ENCODE measurements at places on chromosomes 2 and 18.

DNA sequence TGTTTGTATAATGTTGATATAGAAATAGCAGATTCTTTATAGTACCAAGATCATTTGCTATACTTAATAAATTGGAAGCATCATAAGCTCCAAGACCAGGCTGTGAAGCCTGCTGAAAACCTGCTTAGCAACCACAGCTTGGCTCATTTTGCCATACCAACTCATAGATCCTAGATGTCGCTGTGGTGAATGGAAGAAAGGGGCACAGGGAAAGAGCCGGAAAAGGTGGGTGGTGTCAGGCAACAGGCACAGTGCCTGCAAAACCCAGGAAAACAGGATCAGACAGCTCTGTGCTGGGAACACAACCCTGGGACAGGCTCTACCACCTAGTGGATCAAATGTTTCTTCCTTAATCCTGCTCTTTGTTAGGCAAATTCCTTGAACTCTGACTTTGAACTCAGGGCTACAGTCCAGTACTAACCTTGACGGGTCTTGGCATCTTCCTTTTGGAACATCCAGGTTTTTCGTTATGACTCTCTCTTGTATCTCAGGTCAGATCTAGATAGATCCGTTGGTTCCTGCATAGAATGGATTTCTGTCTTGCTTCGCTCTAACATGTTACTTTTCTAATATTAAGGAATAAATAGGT is 31.6 kb downstream of the TWSG1 start:
- DNase-seq, result no peak

DNA sequence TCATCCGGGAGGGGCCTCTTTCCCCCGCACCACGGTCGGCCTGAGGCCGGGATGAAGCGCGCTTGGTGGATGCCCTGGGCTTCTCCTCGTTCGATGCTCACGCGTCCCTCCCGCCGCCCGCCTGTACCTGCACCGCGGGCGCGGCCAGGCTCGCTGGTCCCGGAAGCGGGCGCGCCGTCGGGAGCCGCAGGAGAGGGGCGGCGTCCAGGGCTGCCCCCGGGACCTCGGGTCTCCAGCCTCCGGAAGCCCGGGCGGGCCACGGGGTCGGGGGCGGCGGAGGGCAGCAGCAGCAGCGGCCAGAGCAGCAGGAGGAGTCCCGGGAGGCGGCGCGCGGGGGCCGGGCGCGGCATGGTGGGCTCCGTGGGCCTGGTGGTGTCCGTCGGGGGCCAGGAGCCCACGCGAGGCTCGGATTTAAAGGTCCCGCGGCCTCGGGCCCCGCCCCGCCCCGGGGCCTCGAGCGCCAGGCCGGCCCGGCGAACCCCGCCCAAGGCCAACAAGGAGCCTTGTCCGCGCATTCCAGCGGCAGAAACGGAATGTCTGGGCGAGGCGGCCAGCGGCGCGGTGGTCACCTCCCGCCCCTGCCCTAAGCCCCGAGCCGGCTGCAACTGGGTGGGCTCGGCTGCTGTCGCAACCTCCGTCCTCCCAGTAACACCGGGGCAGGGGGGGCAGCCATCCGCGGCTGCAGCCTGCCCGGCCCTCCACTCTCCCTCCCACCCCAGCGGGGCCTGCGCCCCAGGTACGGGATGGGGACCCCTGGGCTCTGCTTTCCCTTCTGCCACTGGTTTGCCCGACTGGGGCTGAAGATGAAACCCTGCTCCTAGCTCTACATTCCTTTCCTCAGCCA is at the start of gene MATN3:
Gene MATN3, minus strand, starts transcription at position 387 of the 844 bp plus-strand sequence. Its CDS starts 37 bp downstream, at position 350.
- no peak for DNase-seq

- no peak for DNase-seq
These were observed 7.3 kb upstream of the FAM237A start for GRCh38 chr2:206635015-206635414.

DNA sequence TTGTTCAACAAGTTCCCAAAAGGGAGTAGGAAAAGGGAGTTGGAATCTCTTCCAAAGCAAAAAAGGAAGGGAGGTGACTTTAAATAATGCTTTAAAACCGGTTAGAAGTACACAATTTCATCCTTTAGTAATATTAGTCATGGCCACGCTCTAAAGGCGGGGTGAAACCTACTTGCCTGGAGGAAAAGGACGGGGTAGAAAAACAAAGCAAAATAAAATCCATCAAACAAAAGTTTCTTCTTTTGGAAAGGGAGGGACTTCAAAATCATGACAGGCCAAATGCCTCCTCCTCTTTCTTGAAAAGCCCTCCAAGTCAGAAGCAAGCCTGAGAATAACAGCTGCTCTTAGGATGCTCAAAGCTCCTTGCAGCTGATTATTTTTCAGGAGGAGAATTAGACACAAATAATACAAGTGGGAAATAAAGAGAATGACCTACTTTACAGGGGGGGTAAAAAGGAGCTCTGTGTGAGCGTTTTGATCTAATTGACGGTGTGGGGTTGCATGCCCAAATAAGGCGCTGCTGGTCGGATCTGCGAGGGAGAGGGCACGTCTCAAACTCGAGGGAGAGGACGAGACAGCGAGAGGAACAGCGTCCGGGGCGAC is 1.8 kb upstream of the NPAS2 start:
- no peak for DNase-seq

- no peak for DNase-seq
These were observed 374.1 kb downstream of the LPIN1 start for GRCh38 chr2:12120281-12121150.

DNA sequence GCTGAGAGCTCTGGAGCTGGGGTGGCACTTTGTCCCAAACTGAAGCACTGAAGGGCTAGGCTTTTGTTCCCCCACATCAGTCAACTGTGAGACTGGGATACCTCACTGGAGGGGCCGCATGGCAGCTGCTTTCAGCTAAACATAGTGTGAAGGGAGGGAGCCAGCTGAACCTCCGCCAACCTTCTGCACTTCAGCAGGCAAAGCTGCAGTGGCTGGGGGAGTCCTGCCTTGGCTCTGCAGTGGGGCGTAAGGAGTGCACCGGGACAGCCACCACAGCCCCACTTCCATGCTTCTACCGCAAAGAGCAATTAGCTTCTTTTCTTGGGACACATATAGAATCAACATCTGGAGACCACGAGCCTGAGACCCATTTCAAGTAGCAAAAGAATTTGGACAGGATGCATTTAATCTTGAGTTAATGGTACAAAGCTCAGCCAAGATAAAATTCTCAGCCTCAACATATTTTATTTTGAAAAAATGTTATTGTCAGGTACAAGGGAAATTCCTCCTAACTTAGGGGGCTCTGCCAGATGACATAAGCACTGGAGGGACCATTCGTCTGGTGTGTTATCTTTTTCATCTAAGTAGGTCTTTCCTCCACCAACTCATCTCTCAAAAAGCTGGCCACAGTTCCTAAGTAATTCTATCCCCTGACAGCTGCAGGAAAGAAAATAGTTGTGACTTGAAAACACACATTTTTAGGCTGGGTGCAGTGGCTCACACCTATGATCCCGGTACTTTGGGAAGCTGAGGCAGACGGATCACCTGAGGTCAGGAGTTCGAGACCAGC is 25.6 kb upstream of the MYCN start:
- no peak for DNase-seq

GRCh38 chr2:217797165-217797564 is 205.6 kb downstream of the TNS1 start:
- no peak for DNase-seq

GRCh38 chr2:71277536-71278103 is 50.7 kb upstream of the PAIP2B start:
- DNase-seq, result no peak

- no peak for DNase-seq
These were observed 62.9 kb downstream of the MTHFD2 start for GRCh38 chr2:74261204-74261864.

DNA sequence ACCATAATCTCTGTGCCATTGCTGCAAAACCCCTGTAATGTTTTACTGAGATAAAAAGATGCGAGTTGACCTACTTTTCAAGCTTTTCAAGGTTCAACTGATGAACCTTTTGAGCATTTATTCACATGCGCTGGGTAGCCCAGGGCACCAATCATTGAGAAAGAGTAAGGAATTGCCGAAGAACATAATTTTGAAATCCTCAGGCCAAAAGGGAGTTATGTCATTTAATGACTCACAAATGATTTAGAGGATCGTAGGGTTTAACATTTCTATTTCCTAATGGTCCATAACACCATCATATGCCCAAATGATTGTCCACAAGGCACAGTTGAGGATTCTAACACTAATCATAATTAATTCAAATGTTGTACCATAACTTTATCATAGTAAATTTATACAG is 20.2 kb upstream of the DLX1 start:
- DNase-seq, result no peak

DNA sequence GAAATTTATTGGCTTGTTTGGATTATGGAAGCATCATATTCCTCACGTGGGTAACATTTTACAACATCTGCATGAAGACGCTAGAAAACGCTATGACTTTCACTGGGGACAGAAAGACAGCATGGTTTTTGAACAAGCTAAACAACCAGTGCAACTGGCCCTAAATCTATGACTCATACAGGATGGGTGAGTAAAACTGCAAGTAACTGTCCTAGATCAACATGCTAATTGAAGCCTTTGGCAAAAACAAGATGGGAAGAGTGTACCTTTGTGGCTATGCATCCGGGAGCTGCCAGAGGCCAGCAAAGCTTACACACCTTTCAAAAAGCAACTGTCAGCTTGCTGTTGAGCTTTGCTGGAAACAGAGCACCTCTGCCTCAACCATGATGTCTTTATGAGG is 1096.0 kb upstream of the DDX18 start:
- no peak for DNase-seq

DNA sequence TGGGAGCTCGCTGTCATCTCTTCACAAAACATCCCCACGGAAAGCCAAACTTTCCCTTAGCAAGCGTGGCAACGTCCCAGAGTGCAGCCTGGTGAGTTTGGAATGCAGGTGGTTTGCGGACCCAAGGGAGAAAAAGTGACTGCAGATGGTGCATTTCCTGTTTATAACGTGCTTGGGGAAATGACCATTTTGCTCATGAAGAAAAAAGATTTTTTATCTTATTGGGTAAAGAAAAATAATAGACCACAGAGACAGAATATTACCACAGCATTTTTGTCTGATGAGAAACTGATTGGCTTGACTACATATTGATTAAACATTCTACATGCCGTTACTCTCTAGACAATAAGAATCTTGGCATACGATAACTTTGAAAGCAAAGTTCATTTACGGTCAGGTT is 136.5 kb downstream of the COPS8 start:
- no peak for DNase-seq

DNA sequence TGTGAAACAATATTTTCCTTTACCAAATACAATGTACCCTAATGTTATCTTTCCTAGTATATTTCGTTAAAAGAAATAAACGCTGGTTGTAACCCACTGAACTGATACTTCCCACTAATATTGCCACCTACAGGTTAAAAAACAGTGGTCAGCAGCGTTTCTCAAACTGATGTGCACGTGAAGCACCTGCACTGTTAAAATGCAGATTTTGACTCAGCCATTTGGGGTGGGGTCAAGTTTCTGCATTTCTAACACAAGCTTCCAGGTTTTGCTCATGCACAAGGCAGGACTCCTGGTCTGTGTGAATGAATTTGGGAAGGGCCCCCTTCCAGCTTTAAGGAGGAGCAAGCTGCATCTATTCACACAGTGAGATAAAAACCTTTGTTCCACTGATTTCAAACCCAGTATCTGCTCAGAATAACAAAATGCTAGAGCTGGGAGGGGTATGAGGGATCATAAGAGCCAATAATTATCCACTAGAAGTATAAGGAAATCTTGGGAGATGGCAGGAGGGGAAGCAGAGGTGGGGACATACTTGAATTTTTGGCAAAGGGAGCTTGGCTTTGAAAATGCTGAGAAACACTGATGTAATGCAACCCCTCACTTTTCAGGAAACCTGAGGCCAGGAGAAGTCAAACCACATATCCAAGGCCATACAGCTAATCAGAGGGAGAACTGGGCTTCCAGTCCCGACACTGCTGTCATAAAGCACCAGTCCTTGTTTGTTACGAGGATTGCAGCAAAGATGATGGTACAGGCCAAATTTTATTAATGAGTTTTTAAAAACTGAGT is 116.2 kb downstream of the RBMS1 start:
- DNase-seq, result no peak

DNA sequence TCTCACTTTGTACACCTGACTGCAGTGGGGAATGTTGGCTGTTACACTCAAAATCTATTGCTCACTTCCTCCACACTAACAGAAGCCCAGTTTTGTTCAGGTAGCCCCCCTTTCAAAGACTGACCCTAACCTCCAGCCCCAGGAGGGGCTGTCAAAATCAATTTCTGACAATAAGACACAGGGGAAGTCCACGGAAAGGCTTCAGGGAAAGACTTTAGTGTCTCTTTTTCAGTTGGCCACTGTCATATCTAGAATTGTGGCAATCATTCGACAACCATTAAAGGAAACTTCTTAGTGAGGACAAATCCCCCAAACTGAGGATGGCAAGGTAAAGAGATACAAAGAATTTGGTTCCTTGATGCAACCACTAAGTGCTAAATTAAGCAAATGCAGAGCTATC is 59.0 kb downstream of the BARD1 start:
- DNase-seq, result no peak

Data from cortex of kidney (tissue), 1 donor.